Stimulated activated CD4-positive, alpha-beta T cell treated with anti-CD3 and anti-CD28 coated beads, Interleukin-12 subunit alpha, Interleukin-12 subunit beta, amount 100 ng/mL, for 24 hours (primary cell): ENCODE measurements at places on chromosomes 5 and 9.

- DNase-seq, result no peak
Observed at GRCh38 chr9:107685901-107686300, 196.3 kb upstream of the KLF4 start.

- no peak for DNase-seq
Observed at GRCh38 chr5:57566914-57567313, 84.3 kb upstream of the ACTBL2 start.

GRCh38 chr5:138565100-138565821 lies 9.9 kb downstream of the HSPA9 start:
- no peak for DNase-seq

DNA sequence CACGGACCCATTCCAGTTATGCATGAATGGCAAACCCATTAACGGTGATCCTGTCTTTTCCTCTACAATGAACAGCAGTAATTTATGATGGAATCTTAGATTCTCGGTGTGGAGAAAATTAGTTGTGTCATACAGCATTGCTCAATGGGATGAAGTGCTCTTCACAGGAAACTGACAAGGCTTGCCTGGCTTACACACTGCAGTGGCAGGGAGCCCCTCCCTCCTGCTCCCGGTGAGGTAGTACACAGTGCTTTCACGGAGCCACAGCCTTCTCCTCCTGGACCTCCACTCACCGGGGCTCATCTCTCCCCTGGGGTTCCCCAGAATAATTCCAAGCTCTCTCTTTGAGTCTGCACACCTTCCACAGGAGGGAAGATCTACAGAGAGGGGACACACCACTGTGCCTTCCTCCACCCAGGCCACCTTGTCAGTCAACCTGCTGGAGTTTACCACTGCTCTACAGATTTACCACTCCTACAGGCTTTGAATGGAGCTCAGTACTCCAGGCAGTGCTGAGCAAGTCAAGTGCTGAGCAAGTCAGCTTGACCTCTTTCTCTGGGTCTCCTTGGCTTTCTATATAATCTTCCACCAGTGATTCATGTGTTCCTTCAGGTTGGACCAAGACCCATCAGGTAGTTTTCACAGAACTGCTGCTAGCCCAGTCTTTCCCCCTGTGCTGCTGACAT lies 59.1 kb upstream of the TBC1D2 start:
- no peak for DNase-seq

- no peak for DNase-seq
Observed at GRCh38 chr5:15373151-15373550, 126.8 kb upstream of the FBXL7 start.

DNA sequence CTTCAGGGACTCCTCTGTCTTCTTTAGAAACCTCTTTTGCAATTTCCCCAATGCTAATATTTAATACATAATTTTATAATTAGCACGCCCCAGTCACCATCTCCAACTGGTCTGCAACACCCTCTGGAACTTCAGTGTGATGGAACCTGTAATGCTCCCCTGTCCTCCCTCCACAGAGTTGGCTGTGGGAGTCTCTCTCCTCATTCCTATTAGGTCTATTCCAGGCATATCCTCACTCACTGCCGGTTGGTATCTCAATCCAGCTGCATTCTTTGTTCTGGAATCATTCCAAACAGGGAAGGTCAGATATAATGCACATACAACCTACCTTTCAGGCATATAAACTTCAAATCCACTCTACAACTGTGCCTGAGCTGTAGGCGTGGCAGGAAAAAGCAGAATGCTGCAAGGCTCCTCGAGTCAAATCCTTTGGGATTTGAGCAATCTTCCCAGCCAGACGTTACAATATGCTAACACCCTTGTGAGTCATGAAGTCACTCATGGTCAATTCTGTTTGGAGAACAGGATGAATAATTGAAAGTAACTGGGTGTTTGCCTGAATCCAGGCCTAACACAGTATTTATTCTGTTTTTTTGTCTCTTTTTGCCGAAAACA lies 293.8 kb downstream of the CWC27 start:
- DNase-seq, result no peak

GRCh38 chr5:96893342-96893741 lies 17.0 kb downstream of the ERAP2 start:
- no peak for DNase-seq

DNA sequence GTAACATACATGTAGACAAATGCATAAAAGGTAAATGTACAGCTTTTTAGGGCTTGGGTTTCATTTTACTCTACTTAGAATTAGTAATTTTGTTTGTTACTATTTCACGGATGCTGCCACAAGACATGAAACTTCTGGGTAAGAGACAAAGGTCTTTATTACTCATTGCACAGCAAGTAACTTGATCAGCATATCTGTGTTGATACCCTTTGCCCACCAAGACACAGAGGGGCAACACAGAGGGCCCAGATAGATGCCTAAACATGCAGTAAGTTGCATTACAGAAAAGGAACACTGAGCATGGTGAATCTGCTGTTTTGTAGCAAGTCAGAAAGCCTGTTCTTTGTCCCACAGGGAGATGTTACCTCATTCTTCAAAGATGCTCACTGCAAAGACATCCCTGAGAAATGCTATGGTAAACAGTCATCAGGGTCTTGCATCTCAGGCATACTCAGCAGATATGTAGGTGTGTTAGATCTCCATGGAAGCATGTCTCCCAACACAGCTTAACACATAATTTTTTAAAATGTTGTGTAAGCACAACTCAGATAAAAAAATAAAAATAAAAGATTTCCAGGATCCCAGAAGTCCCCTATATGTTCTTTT lies 10.3 kb downstream of the ITGA2 start:
- DNase-seq, result no peak

GRCh38 chr9:18568973-18569372 lies 95.0 kb downstream of the ADAMTSL1 start:
- no peak for DNase-seq
